ENCODE measurements at places on chromosomes 2 and 18.

- no peak for DNase-seq
Measured at GRCh38 chr18:56000041-56000440, 412.0 kb upstream of the TCF4 start.

GRCh38 chr2:46545015-46545839, 65.9 kb downstream of the TMEM247 start:
- no peak for DNase-seq

- no peak for DNase-seq
Measured at GRCh38 chr2:143524119-143524553, 394.9 kb downstream of the ARHGAP15 start.

DNA sequence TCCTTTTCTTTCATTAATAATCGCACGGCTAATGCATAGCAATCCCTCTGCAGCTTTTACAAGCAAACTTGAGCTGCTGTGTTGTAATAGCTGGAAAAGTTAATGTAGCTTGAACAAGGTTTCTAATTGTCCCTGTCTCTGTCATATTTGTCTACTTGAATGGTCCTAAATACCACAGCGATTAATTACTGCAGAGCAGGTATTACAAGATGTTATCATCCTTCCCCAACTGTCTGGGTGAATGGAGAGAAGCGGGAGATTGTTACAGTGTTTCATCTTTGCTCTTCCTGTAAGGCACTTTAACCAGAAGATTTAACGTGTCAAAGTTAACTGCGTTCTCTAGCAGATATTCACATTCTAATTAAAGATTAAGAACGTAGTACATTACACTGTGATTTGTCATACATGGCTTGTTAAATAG, 422.2 kb upstream of the POU3F3 start:
- no peak for DNase-seq

DNA sequence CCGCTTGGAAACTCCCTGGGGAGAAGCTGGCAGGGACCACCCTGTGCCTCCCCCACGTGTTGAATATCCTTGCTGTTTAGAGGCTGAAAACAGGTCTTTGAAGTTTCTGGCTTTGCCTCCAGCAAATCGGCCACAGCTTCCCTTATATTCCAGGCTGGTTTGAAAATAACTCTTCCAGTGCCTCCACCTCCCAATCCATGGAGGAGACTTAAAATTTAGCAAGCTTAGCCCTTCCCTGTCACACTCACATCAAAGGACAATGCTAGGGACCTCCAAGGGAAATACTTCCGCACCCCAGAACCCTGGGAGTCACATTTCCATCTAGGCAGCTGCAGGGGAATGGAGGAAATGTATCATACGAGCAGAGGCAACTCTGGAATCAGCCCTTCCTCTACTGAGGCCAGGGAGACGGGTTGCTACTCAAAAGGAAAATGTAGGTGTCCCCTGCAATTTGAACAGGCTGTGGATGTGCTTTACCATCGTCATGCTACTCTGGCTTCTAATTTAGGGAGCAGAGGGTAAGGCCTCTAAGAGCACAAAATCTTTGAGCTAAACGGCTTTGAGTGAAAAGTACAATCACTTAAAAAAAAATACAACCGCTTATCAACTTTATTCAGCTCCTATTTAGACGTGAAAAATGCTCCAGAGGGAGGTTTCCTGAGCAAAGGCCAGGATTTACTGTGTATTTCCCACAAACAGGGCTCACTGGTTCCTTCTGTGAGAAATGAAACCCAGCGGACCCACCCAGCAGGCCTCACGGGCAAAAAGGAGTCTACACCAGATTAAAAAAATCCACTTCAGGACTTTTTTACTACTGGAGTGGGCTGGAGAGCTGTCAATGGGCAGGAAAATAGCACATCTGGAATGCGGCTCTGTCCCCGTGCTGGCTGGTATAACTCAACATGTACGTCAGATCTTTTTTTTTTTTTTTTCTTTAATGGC, 49.4 kb upstream of the PKDCC start:
- DNase-seq, result no peak

- no peak for DNase-seq
Measured at GRCh38 chr2:111209045-111209514, 88.4 kb downstream of the BCL2L11 start.

GRCh38 chr2:101299604-101300003, 8.9 kb downstream of the RNF149 start:
- DNase-seq, result no peak

DNA sequence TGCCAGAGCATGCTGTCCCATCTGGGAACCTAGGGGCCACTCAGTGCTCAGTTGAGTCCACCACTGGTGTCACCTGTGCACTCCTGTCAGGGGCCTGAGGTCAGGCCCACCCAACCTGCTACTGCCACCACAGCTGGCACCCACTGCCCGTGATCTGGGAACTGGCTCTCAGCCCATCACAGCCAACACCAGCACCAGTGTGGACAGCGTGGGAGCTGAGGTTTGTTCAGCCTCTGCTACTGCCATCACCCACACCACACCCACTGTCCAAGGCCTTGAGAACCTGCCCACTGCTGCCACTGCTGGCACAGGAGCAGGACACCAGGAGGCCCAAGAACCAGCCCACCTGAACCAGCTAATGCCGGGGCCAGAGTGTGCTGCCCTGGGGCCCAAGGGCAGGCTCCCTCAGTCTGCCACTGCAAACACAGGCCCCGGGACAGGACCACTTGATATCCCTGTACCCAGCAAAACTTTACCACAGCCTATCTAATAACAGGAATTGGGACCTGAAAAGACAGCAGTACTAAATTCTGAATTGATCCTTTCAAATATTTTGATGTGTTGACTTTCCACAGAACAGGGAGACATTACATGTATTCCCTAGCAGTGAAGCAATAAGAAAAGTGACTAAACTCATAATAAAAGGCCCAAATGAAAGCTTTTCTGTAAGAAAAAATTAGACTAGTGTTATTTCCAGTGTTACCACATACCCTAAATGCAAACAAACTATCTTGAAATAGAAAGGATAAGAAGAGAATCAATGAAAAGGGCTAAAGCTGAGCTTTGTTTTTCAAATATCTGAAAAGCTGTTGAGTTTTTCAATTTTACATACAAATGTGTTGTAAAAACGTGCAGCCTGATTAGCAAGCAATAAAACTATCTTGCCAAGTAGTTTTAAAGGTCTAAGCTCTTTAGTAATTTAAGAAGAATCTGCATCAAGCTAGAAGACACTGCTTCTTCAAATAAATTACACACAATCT, 640.7 kb downstream of the METTL4 start:
- DNase-seq, result no peak

GRCh38 chr2:20823917-20824316, 1.0 kb upstream of the LDAH start:
- DNase-seq, result no peak

DNA sequence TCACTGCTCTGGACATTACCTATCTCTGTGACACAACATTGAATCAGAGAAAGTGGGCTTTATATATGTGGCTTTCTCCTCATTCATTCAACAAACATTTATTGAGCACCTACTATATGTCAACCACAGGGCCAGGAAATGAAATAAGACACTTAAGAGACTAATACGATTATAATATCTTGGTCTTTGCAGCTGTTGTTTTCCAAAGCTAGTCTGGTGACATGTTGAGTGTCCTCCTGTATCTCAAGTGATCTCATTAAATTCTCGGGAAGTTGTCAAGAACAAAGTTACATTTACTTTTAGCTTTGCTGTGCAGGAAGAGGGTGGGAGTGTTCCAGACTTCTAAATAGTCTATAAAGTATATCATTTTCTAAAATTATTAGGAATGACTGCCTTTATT, 164.6 kb upstream of the SP5 start:
- no peak for DNase-seq

DNA sequence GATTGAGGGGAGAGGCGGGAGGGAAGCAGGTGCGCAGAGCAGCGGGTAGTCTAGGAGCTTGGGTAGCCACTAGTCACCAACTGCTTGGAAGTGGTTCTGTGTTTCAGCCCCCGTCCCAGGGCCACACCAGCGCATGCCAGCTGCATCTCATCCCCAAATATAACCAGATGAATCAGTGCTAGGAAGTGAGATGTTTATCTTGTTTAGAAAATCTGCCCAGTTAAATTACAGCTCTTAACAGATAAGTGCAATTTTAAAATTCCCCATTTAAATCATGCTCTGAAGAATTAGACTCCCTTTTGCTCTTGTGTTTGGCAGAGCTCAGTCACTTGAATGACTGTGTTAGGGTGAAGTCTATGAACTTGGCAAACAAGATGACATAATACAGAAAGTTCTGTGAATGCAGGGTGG, 193.8 kb downstream of the SEPTIN10 start:
- DNase-seq, result no peak

GRCh38 chr2:43312755-43313641, 86.6 kb upstream of the ZFP36L2 start:
- no peak for DNase-seq

DNA sequence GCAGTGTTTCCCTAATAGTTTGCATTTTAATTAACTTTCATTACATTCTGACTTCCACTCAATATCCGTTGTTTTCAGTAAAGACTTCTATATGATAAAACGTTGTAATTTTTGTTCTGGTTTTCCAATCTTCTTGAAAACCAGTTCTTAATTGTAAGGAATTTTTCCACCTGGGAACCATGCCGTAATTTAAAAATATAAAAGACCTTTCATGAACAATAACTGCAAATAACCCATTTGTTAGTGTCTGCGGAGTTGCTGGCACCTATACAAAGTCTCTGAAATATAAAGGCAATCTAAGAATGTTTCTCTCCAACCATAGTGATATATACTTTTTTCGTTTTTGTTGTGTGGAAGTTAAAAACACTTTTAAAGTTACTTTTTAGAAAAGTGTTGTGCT, 7.7 kb upstream of the SATB2 start:
- DNase-seq, result no peak

- DNase-seq, result no peak
Measured at GRCh38 chr18:24219561-24220317, 80.9 kb downstream of the CABYR start.

GRCh38 chr18:34928088-34928753, 113.0 kb upstream of the MAPRE2 start:
- no peak for DNase-seq

DNA sequence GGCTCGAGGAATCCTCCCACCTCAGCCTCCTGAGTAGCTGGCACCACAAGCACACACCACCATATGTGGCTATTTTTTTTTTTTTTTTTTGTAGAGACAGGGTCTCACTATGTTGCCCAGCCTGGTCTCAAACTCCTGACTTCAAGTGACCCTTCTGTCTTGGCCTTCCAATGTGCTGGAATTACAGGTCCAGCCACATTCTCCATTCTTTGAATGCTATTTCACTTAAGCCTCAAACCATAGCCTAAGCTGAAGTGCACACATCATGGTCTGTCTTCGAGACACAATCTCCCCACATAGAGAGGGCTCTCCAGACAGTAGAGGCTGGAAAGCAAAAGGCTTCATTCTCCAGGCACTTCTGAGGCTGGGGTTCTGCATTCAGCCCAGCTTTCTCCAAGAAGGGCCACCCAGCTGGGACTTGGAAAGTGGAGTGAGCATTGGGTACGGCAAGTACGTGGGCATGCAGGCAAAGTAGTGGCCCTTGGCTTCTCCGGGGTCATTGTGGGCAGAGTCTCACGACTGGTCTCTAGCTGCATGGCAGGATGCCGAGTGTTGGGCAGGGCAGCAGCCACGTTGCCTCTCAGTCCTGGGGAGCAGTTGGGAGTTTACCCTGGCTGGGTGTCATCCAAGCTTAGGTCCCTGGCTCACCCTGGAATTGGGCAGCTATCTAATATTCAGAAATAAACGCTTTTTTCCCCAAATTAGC, 78.2 kb upstream of the SMAD7 start:
- DNase-seq, result no peak

GRCh38 chr2:75027886-75028285, 69.4 kb downstream of the POLE4 start:
- DNase-seq, result no peak

DNA sequence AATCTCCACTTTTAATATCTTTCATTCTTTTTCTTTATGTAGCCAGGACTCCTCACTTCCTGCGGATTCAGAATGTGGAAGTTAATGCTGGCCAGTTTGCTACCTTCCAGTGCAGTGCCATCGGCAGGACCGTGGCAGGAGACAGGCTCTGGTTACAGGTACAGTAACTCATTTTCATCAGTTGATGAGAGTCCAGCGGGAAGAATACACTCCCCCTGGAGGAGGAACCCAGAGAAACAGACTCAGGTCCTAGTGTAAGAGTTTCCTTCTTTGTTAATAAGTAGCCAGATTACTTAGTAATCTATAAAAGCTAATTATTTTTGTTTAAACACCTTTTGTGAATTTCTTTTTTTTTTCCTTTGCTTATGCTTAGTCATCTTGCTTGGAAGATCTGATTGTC, 359.4 kb downstream of the PTPRM start:
- DNase-seq, result no peak

DNA sequence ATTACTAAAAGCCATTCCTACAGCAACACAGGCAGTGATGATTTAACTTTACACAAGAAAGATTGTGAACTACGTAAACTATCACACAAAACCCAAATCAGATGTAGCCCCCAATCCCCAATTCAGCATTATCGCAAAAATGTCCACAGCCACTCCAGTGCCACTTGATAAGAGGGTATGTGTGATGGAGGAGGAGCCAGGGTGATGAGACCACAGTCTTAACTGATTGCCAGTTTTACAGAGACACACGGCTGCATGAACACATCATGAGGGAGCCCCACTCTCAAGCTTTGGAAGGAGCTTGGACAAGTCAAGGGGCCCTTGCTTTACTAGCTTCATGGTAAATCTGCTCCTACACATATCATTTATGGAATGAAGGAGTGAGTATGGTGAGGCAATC, 116.0 kb downstream of the FAM161A start:
- no peak for DNase-seq

GRCh38 chr2:179664972-179665812, 196.2 kb downstream of the ZNF385B start:
- DNase-seq, result no peak

DNA sequence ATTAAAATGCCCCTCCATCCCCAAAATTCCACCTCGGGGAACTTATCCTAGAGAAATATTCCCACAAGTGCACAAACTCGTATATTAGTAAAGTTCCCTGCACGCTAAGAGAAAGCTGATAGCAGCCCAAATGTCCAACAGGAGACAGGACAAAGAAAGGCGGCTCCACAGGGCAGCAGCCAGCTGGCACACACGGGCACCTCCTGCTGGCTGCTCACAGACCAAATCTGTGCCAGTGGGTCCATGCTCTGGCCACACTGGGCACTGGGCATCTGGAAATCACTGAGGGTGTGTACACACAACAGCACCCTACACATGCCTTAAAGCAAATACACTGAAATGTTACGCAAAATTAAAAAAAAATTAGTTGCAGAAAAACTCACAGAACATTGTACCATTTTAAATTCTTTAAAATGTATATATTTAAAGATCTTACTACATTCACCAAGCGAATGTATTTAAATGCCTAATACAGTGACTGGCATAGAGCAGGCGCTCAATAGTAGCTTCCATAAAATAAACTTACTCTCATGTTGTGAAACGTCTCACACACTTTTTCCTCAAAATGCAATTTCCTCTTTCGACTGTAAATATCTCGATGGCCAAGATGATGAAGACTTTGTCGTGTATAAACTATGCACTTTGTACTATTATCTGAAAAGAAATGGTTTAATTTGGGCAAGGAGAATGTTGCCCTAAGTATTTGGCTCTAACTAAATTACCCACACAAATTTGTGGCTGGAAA, 19.4 kb downstream of the ZNF516 start:
- no peak for DNase-seq

Measured in RKO (cell line).